T-helper 2 cell (primary cell): ENCODE measurements at places on chromosomes 4 and X.

DNA sequence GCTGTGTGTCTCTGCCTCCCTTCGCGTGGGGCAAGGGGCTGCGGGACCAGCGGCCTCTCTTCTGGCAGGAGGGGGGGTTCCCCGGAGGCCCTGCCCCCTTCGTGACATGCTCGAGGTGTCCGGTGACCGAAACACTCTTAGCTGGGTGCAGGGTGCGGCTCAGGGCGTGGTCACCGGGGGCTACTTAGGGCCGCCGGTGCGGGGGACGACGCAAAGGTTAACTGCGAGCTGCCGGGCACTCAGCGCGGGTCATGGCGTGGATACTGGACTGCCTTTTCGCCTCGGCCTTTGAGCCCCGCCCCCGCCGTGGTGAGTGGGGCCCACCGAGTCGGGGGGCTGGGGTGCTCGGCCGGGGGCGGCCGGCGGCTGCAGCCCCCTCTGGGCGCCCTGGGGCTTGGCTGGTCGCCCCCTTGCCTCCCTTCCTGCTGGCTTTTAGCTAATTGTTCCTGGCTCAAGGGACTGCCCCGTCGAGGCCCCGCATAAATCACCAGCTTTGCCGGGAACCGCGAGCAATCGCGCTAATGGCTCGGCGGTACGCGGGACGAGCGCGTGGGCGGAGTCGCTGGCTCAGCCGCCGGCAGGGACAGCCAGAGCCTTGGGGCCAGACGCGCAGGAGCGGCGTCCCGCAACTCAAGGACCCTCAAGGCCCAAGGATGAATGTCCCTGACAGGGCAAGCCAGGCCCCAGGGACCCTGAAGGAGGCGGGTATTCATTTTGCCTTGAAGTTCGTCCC is at the start of gene ARHGAP36:
Gene ARHGAP36, plus strand, starts transcription at position 211 of the 733 bp plus-strand sequence. CDS start 23,320 bp downstream, outside the sequence.
- DNase-seq, result no peak

DNA sequence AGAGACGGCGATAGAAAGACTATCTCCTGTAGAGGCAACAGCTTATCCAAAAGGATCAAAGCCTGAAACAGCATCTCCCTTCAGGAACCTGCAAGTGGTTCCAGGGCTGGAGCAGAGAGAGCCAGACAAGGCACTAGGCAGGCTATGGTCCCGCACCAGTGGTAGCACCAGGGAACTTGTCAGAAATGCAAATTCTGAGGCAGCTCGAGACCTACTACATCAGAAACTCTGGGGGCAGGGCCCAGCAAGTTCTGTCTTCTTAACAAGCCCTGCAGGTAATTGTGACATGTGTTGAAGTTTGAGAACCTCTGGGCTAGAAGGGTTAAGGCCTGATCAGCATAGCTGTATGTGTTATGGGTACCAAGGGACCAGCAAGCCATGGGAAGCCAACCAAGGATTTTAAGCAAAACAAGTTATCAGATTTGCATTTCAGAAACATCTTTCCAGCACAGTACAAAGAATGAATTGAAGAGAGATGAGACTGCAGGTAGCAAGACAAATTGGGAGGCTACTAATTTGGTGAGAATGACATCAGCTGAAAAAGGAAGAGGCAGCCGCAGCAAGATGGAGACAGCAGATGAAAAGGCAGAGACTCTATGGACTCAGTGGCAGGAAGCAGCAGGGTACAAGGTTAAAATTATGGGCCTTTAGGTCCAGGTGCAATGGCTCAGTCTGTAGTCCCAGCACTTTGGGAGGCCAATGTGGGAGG is 139.7 kb downstream of the TSPAN5 start:
- DNase-seq, result no peak

DNA sequence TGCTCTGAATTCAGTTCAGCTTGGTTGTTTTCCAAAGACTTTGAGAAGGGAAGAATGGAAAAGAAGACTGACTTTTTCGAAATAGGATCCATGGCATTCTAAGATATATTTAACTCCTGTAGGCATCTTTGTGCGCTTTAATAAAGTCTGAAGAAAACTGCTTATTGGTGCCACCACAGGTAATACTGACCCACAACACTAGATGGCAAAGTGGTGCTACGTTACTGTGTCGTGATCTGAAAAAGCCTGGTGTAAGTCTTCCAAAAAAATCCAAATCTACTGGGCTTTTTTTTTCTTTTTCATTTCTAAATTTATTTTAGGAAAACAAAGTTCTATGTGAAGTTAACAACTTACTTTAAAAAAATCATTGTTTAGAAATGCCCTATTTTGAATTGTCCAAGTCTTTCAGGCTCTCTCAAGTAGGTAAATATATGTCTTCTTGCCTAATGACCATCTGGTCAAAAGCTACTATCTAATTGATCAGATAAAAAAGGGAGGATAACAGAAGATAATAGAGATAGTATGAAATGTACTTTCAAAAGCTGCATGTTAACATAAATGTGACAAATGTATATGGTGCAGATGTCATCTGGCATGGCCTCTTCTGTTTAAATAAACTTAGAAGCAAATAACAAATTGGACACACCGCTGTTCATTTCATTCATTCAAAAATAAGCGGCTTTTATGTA is 47.0 kb upstream of the MID1IP1 start:
- peak; percentile 47 for DNase-seq

- DNase-seq, result no peak
Measured at GRCh38 chr4:177339477-177340374, 30.1 kb downstream of the NEIL3 start.

DNA sequence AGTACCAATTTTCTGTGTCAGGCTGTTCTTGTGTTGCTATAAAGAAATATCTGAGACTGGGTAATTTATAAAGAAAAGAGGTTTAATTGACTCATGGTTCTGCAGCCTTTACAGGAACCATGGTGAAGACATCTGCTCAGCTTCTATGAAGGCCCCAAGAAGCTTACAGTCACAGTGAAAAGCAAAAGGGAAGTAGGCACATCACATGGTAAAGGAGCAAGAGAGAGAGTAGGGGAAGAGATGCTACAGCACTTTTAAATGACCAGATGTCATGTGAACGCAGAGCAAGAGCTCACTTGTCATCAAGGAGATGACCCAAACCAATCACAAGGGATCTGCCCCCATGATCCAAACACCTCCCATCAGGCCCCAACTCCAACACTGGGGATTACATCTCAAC is 174.3 kb downstream of the ATP10D start:
- no peak for DNase-seq

GRCh38 chrX:49054073-49054762 is 4.6 kb upstream of the CCDC120 start:
- no peak for DNase-seq

GRCh38 chr4:53705151-53705764 is 114.0 kb upstream of the LNX1 start:
- DNase-seq, result no peak

- DNase-seq, result no peak
Measured at GRCh38 chr4:31613946-31614623, 893.9 kb downstream of the PCDH7 start.

DNA sequence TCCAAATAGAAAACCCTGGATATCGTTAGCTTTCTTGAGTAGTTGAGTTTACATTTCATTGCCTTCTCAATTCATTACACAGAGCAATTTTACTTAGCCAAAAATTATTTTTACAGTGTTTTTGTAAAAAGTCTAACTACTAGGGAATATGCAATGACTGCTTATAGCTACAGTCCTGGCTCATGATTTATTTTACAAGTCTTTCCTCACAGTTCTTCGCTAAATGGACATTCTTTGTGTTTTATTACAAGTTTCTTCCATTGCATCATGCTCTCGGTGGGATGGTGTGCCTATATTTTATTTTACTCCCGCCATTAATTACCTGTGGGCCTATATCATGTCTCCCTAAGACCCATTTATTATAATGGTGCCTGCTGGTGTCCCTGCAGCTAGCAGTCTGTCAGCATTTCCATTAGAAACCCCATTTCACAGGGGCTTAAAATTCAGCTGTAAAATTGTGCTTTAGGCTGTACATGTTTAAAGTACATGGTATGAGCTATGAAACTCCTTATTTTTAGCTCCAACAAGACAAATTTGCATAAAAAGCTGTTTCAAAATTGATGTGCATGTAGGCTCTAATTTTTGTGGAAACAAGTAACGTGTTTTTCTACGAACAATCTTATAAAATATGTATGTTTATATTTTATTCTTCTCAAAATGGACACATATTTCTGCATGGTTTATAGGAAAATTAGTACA is 227.4 kb downstream of the SLC7A11 start:
- no peak for DNase-seq

GRCh38 chr4:25756503-25756902 is 100.9 kb downstream of the SLC34A2 start:
- DNase-seq, result no peak

DNA sequence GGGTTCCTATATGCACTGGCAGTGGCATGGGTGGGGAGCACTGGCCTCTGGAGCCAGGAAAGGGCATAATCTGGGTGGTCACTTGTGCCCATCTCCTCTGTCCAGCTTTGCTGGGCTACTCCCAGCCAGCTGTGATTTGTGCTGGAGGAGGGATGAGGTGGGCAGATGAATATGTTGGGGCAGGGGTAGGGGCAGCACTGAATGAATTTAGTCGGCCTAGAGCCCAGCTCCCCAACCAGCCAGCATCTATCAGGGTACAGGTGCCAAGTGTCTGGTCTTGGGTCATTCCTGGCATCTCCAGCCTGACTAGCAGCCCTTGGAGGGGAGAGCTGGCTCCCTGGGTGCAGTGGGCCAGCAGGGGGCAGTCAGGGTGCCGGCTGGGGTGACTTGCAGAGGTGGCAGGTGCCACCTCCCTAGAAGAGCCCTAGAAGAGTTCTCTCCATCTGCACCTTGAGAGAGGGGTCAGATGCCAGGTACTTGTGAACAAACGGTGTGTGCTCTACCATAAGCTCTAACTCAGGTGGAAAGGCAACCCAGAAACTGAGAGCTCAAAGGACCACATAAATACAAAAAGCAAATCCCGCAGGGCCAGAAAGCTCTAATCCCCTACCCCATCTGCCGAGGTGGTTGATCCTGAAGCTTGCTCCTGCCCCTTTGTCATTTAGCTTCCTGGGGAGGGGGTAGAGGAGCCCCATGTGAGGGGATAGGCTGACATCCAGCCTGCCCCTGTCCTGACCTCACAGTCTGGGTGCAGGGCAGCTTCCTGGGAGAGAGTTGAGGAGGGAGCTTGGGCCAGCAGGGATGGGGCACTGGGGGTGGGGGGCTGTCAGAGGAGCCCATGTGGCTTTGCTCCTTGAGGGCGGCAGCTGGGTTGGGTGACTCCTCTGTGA is 2.2 kb downstream of the SORCS2 start:
- no peak for DNase-seq

DNA sequence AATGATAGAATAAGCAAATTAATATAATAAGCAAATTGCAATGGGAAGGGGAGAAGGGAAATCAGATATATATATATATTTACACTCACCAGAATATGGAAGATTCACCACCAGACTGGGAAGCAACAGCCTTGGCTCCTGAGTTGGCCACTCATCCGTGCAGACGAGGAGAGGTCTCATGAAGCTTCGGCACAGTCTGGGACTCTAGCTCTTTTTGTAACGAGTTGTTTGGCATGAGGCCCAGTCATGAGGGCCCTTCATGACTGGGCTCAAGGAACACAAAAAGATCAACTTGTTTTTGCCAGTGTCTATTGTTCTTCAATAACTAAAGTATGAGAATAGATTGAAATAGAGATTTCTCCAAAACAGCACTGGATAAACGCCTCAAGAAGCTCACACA is 176.4 kb downstream of the ADGRA3 start:
- DNase-seq, result no peak

GRCh38 chr4:173128199-173128890 is 40.3 kb upstream of the GALNT7 start:
- DNase-seq, result no peak

DNA sequence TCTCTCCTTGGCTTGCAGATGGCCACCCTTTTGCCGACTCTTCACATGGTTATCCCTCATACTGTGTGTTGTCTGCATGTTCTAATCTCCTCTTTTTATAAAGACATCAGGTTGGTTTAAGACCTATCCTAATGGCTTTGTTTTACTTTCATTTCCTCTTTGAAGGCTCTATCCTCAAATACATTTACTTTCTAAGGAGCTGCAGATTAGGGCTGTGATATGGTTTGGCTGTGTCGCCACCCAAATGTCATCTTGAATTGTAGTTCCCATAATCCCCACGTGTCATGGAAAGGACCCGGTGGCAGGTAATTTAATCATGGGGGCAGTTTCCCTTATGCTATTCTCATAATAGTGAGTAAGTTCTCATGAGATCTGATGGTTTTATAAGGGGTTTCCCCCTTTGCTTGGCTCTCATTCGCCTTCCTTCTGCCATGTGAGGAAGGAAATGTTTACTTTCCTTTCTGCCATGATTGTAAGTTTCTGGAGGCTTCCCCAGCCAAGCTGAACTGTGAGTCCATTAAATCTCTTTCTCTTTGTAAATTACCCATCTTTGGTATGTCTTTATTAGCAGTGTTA is 204.5 kb downstream of the RELL1 start:
- no peak for DNase-seq

DNA sequence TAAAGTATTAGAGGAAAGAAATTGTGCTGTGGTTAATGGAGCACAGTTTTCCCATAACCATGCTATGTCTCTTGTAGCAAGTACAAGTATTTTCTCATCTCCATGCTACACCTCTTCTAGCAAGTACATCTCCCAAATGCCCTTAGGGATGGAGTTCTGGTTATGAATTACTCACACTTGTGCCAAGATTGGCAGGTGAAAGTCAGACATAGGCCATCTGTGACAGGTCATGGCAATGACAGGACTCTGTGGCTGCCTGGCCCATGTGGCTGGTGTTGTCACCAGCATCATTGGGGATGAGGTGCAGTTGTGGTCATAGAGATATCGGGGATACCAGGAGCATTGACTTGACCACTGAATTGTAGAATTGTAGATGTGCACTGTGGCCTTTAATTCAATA is 310.2 kb downstream of the FAT4 start:
- DNase-seq, result no peak
